ENCODE measurements at places on chromosomes 5 and 9.

- no peak for DNase-seq
These were observed 134.6 kb downstream of the BOD1 start for GRCh38 chr5:173481821-173482220.

GRCh38 chr9:71636143-71636839, 132.0 kb downstream of the CEMIP2 start:
- DNase-seq: no peak

DNA sequence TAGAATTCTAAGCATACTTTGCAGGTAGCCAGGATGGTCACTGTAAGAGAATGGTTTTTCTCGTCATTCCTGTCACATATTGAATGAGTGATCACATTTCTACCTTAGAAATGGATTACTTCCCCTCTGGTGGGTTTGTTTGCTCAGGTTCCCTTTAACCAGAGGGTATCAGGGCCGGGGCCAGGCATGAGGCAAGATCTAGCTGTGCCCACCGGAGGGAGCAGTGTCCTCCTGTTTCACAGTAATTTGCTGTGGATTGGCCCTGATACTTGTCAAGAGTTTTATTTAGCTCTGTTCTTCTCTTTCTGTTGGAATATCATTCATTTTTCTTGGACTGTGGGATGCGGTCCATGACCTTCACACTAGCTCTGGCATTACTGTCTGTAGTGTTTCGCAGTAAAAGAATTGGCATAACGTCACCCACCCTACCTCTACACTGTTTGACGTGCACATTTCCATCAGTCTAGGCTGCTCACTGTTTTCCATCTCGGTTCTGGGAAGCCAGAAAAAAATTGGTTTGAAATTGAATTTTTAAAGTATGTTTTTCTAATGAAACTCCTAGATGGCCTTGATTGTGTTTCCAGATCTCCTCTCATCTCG, 42.4 kb upstream of the ZBED3 start:
- no peak for DNase-seq

GRCh38 chr5:80092486-80093107, 57.4 kb downstream of the THBS4 start:
- no peak for DNase-seq

GRCh38 chr9:134566196-134566847, 75.3 kb upstream of the COL5A1 start:
- DNase-seq: no peak

- no peak for DNase-seq
These were observed 150.1 kb downstream of the KDM4C start for GRCh38 chr9:6907772-6908381.

DNA sequence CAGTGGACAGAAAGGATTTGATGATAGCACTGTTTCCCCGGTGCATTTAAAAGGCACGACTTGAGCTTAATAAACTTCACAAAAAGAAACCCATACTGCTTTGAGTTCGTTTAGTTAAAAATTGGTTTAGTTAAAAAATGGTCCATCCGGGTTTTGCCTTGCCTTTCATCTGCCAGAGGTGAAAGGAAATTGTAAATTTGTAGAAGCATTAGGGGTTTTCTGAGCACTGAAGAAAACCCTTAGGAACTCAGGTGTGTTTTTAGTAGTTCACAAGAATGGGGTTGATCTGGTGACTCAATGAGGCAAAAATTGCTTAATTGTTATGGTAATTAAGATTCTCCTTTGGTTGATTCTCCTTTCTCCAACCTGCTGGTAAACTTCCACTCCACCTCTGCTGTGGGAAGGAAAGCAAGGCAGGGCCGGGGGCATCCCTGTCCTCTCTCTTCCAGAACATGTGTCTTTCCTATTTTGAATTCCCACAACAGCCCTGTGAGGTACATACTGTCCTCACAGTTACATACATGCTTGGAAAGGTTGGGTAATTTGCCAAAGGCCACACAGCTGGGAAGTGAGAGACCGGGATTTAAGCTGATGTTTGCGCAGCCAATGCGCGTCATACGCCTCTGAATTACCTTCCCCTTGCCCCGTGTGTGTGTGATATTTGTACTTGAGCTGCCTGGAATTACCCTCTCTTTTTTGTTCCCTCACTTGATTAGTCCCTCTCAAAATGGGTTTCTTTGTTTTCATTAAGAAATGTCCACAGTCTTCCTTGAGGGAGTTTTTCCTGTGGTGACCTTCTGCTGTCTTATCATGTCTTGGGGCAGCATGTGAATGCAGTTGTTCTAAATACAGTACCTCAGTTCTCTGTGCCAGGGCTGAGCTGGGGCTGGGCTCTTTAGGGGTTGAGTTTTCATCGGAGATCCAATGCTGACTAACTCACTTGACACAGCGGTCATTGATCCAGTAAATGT, 94.4 kb downstream of the ARHGAP26 start:
- DNase-seq: no peak

DNA sequence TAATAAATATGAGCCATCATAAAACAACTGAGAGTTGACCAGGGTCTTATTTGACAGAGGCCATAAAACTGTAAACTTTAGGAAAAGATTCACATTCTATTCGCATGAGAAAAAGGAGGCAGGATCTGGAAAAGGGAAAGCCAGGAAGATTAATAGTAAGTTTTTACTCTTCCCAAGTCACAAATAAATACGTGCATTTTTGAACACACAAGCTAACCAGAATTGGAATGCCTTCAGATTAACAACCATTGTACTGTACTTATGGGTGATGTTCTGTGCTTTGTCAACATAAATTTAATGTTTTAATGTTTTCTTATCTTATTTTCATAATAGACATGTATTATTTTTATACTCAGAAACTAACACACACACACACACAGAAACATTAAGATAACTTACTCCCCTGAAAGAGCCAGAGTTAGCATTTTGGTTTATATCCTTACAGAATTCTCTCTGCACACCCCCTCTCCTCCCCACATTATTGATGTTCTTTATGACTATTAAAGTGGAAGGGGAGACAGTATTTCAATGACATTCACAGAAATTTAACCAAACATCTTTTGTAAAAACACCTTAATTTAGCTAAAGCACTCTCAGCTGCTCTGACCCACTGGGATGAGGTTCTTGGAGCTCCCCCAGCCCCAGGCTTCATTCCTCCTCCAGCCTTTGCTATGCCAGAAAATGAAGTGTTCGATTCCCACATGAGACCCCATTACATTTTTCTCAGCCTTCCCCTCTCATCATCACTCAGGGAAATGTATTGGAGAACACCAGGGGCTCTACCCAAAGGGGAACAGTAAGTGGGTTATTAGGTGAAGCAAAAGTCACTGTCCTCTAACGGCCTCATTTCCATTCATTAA, 155.5 kb downstream of the ESM1 start:
- DNase-seq: no peak

- DNase-seq: no peak
These were observed 15.3 kb upstream of the FAM120A start for GRCh38 chr9:93436218-93436617.

DNA sequence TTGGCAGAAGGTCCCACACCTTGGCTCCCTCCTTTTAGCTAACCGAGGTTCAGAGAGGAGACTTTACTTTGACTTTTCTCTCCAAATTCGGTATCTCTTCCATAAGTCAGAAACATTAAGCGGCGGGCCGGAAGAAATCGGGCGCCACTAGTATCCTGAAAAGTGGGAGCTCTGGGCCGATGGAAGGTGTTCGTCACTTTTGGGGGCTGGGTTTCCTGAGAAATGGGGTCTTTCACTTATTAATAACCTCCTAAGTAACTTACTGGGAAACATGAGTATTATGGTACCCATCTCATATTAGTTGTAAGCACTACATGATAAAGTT, 716 bp downstream of the STX17 start:
- no peak for DNase-seq

DNA sequence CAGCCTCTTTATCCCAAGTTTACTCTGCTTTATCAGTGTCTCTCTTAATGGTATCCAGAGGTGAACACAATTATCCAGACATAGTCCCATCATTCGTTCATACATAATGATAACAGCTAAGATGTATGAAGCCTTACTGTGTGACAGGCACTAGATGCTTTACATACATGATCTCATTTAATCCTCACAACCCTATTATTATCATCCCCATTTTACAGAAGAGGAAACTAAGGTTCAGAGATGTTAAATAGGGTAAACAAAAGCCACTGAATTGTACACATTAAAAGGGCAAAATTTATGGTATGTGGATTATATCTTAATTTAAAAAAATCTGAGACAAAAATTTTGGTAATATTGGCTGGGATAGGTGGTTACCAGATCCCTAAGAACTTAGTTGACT, 124.1 kb upstream of the TBC1D2 start:
- DNase-seq: no peak

- DNase-seq: no peak
These were observed 54.9 kb upstream of the RPS23 start for GRCh38 chr5:82332886-82333615.

- no peak for DNase-seq
These were observed 281.1 kb downstream of the FER start for GRCh38 chr5:109028608-109029299.

GRCh38 chr5:107739661-107740060, 68.9 kb upstream of the EFNA5 start:
- DNase-seq: no peak

GRCh38 chr5:100668511-100668910, 133.3 kb downstream of the FAM174A start:
- DNase-seq: no peak

DNA sequence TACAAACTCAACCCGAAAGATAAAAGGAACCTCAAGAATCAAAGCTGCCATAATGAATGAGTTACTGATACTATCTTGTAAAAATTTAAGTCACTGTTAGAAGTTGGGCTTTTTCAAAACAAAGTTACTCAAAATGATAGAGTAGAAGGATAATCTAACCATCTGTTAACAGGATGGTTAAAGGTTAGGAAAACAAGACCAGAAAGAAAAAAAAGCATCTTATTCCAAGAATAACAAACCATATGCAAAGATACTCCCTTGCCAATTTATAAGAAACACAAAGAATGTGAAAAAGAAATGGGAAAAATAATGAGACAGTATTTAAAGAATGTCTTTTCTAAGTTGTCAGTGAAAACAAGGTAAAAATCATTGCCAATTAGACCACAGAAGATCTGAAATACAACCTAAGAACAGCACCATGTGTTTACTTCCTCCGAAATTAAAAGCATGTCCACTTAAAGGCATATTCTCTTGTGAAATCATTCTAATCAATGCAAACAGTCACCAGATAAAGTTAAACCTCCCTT, 51.2 kb downstream of the STRBP start:
- no peak for DNase-seq

GRCh38 chr5:115429345-115429940, 115.1 kb downstream of the FEM1C start:
- DNase-seq: no peak

GRCh38 chr5:73940026-73940425, 314.0 kb downstream of the ARHGEF28 start:
- DNase-seq: no peak

DNA sequence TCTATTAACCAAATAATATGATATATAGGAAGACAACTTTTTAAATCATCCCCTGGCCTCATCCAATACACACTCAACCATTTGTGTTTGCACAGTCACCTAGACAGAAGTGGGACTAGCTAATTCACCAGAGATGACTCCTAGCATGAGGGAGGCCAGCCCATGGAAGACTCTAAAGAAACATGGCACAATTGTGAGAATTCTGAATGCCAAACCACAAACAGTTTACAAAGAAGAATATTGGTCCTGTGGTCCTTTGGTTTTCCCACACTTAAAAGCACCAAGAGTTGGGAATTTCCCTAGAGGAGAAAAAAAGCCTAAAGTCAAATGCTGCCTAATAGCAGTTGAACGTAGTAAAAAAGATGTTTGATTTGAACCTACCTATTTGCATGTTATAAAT, 609.9 kb downstream of the ACTL7B start:
- DNase-seq: no peak

- no peak for DNase-seq
These were observed 77.7 kb downstream of the ARSB start for GRCh38 chr5:78907255-78907891.

DNA sequence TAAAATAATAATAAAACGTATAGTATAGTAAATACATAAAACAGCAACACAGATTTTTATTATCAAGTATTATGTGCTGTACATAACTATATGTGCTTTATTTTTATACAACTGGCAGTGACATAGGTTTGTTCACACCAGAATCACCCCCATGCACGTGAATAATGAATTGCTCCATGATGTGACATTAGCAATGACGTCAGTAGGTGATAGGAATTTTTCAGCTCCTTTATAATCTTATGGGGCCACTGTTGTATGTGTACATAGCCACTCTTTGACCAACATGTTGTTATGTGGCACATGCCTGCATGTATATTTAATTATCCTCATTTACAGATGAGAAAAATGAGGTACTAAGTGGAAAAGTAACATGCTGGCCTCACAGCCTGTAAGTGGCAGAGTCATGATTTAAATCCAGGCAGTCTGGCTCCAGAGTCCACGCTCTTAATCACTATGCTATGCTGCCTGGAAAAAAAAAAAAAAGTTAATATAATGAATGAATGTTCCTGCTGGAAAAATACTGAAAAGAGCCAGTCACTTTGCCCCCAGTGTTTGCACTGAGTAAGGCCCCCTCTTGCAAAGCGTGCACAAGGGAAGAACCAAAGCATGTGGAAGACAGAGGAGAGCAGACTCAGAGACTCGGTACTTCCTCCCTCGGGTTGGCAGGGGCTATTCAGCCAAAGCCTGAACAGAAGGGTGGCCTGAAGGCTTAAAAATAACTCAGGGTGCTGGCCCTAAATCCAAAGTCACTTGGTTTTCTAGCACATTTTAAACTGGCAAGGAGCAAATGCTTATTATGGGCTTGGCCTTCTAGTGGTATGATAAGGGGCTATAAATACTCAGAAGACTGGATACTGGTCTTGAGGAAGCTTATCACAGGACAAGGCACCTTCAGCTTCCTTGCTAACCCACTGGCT, 206.8 kb downstream of the GLIS3 start:
- DNase-seq: no peak

DNA sequence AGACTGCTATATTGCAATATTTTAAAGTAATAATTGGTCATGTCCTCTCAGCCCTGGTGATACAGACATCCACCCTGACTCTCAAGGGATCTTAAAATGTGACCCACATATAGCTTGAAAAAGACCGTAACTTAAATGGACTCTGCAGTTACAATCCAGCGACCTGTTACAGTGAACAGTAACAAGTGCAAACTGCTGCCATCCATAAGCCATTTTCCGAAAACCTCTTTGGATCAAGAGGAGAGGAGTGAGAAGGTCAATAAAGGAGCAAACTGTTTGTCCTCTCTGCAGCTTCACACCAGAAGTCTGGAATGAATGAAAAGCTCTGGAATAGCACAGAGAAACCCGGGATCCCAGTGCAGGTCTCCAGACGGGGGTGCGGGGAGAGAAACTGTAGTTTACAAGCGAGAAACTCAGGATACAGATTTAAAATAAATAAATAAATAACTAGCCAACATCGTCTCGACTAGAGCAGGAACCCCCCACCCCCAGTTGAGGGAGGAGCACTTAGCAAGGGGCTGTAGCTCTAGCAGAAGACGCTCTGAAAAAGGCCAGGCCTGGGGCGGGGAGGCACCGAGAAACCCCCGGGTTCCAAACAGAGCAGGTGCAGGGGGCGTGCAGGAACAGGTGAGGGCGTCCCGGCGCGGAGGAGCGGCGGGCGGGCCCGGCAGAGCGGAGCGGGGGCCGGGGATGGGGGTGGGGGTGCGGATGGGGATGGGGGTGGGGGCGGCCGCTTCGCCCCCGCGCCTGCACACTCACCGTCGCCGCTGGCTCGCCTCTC, 572 bp downstream of the ZDHHC21 start:
- no peak for DNase-seq
